Pancreas (tissue), 10 donors: ENCODE measurements at places on chromosomes 16 and 17. TPM values are rescaled to one million over a fixed set of nuclear protein-coding genes. Genes with fewer than 3 reads are reported as not detected.

- H3K27me3 ChIP-seq, result no peaks in the 10 kb centered on the region
- H3K4me1 ChIP-seq, result no peaks in the 10 kb centered on the region
- H3K36me3 ChIP-seq, result no peaks in the 10 kb centered on the region
- no peak for DNase-seq
- H3K27ac ChIP-seq, result no peak overlapping the region
- no peak overlapping the region for H3K4me3 ChIP-seq
Observed at GRCh38 chr17:54937426-54937825, 31.0 kb downstream of the COX11 start.

DNA sequence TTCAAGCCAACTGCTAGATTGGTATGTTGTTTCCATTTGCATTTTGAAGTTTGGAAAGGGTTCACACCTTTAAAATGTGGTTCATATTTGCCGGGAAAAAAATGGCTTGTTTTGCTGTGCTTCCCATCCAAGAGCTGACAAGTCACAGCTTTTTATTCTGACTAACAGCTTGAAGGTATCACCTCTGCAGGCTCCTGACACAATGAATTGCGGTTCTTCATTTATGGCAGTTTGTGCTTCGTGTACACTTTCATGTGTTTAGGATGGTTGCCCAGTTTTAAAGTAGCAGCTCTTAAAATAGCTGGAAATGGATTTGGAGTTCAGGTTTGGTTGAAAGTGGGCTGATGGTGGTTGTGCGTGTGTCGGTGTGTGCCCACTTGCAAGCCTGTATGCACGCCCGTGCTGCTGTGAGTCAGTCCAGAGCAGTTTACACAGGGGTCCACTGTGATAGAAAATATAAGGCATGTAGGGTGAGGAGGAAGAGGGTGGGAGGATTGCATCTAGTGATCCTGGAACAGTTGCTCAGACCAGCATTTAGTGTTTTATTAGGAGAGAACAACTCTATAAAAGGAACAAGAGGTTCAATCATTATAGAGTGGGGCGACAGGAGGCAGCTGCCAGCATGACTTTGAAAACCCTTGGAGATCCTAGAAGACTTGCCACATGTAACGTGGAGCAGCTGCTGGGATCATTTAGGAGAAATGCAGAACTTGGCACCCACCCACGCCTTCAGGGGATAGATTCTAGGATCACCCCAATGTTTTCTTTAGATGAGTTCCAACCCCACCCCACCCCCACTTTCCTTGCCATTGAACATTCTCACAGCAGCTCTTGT is 108.0 kb upstream of the TBX2 start:
- H3K36me3 ChIP-seq, result no peaks in the 10 kb centered on the region
- H3K27me3 ChIP-seq, result no peaks in the 10 kb centered on the region
- no peak overlapping the region for H3K4me3 ChIP-seq
- DNase-seq, result no peak
- no peak overlapping the region for H3K27ac ChIP-seq

The IRF8 gene
- 18.2 TPM for total RNA-seq

The EEF2K gene
- total RNA-seq, result 16.6 TPM

The KRTAP17-1 gene
- total RNA-seq, result not detected

The APOBR gene
- 0.58 TPM for total RNA-seq

GRCh38 chr16:55116165-55116920 is 185.7 kb downstream of the IRX5 start:
- no peak overlapping the region for H3K4me3 ChIP-seq
- DNase-seq, result no peak
- H3K36me3 ChIP-seq, result no peaks in the 10 kb centered on the region
- H3K27me3 ChIP-seq, result no peaks in the 10 kb centered on the region
- no peaks in the 10 kb centered on the region for H3K4me1 ChIP-seq

DNA sequence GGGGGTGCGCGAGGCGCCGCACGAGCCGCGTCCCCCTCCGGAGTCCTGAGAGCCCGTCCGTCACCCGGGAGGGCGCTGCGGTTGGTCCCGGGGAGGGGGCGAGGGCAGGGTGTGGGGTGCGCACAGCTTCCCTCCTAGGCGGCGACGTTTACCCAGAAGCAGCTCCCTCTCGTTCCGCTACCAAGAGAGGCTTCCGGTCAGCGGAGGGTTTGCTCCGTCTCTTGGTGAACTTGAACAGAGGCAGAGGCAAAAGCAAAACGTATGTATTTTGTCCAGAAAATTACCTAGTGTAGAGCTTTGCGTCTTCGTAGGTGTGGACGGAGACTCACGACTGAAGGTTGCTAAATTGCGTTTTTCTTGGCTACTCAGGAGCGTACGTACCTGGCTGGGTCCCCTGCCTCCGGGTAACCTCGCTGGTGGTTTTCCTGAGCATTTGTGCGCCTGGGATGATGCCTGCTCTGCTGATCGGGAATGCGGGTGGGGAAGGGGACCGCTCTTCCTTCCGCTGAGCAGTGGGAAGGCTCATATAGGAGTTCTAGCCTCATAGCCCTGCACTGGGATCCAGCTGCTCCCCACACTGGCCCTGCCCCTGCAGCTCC is 833 bp downstream of the WSCD1 start:
- H3K4me3 ChIP-seq, result peak overlapping the region; percentile 33
- no peaks in the 10 kb centered on the region for H3K36me3 ChIP-seq
- no peak for DNase-seq

DNA sequence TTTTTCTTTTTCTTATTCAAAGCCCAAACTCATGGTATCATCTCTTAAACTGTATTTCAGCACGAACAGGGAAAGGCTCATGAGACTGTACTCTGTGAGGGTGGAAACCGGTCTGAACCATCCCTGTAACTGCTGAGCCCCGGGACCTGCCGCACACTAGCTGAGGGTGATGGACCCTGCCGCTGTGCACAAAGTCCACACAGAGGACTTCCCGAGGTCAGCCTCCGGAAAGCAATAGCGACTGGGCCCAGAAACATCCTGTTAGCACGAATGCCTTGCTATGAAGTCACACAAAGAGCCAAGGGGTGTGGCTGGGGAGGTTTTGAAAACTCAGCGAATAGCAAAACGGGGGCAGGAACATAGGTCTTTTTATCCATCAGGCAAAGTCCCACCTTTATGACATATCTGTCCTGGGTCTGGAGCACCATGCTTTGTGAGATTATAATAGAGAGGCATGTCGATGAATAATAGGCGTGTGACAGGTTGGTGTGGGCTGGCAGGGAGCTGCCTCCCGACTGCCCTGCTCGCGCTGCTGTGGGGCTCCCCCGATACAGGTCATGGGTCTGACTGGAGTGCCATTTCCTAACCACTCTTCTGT is 33.4 kb downstream of the CDK5R1 start:
- DNase-seq, result no peak
- H3K27me3 ChIP-seq, result no peaks in the 10 kb centered on the region
- no peaks in the 10 kb centered on the region for H3K36me3 ChIP-seq
- no peaks in the 10 kb centered on the region for H3K4me1 ChIP-seq
- H3K4me3 ChIP-seq, result peak overlapping the region; percentile 52
- H3K27ac ChIP-seq, result no peak overlapping the region

DNA sequence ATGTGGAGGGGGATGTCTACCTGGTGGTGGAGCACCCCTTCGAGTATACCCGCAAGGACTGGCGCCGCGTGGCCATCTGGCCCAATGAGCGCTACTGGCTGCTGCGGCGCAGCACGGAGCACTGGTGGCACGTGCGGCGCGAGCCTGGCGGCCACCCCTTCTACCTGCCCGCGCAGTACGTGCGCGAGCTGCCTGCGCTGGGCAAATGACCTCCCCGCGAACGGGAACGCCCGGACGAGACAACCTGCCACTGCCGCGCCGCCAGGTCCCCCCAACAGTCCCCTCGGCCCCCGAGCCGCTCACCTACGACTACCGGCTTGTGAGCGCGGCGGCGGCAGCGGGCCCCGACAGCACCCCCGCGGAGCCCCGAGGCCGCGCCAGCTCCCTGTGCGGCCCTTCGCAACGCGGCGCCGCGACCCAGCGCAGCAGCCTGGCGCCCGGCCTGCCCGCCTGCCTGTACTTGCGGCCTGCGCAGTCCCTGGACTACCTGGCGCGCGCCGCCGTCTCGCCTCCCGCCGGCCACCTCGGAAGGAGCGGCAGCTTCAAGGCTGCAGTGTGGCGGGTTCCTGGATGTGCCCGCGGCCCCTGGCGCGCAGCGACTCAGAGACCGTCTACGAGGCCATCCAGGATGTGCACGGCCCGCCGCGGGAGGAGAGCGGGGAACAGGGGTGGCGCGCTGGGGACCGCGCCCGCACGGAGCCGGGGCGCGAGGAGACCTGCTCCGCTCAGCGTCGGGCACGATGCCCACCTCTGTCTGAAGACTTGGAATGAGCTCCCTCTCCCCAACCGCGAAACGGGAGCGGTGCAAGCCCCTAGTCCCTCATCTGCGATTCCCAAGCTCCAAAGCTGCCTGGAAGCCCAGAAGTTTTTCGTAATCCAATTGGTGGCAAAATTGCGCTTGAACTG is 48.7 kb upstream of the AMZ2 start:
- peak; percentile 73 for DNase-seq
- no peaks in the 10 kb centered on the region for H3K36me3 ChIP-seq
- peak overlapping the region; percentile 23 for H3K4me3 ChIP-seq
- H3K27me3 ChIP-seq, result no peaks in the 10 kb centered on the region

- H3K4me1 ChIP-seq, result no peaks in the 10 kb centered on the region
- no peaks in the 10 kb centered on the region for H3K36me3 ChIP-seq
- no peaks in the 10 kb centered on the region for H3K27me3 ChIP-seq
- no peak overlapping the region for H3K4me3 ChIP-seq
- H3K27ac ChIP-seq, result no peak overlapping the region
Observed at GRCh38 chr16:68627951-68628425, 17.1 kb upstream of the CDH3 start.

- H3K36me3 ChIP-seq, result no peaks in the 10 kb centered on the region
- peak overlapping the region; percentile 95 for H3K27ac ChIP-seq
- H3K27me3 ChIP-seq, result no peaks in the 10 kb centered on the region
Observed at GRCh38 chr17:48048384-48049126, 396 bp downstream of the NFE2L1 start.
